ENCODE measurements at places on chromosomes 12 and 14. TPM values are rescaled to one million over a fixed set of nuclear protein-coding genes. Genes with fewer than 3 reads are reported as not detected.

DNA sequence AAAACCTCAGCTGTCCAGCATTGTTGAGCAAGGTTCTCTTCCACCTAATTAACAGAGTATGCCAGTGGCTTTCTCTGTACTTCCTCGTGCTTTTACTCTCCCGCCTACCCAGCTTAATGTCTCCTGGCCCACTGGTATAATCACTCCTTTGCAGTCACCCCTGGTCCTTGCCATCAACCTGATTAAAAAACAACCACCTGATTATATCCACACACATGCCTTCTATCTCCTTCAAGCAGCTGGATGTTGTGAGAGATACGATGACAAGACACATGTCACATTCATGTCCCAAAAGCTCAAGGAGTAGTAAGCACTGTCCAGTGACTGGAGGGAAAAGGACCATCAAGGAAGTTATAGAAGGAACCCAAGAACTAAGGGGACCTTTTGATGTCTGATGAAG is 241.3 kb upstream of the GRIP1 start:
- no peak overlapping the region for H3K4me3 ChIP-seq
- H3K27ac ChIP-seq, result no peak overlapping the region
- DNase-seq, result no peak
- H3K27me3 ChIP-seq, result no peaks in the 10 kb centered on the region

GRCh38 chr12:79557690-79558315 is 133.0 kb downstream of the PAWR start:
- no peaks in the 10 kb centered on the region for H3K27me3 ChIP-seq
- no peak for DNase-seq
- peak overlapping the region; percentile 91 for H3K27ac ChIP-seq
- no peaks in the 10 kb centered on the region for H3K36me3 ChIP-seq

GRCh38 chr12:19222558-19222957 is 93.0 kb downstream of the PLEKHA5 start:
- peaks cover 12% of the 10 kb centered on the region for H3K4me1 ChIP-seq
- H3K4me3 ChIP-seq, result no peak overlapping the region
- H3K27me3 ChIP-seq, result no peaks in the 10 kb centered on the region
- DNase-seq, result no peak
- no peaks in the 10 kb centered on the region for H3K36me3 ChIP-seq
- no peak overlapping the region for H3K27ac ChIP-seq

DNA sequence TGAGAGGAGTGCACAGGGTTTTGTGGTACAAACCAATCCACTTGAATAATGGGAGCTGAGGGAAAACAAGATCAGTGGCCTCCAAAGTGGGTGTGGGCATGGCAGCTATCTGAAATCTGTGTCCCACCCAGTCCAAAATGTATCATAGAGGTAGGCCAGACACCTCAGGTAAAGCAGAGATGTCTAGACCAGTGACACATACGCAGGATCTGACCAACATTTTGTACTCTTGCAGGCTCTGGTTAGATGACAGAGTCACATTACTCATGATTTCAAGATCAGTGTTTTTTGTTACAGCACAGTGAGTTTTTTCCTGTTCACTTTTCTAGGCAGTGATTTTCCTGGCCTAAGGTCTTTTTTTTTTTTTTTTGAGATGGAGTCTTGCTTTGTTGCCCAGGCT is 211.8 kb downstream of the PCNX1 start:
- no peak for DNase-seq
- H3K4me3 ChIP-seq, result no peak overlapping the region
- H3K4me1 ChIP-seq, result no peaks in the 10 kb centered on the region
- H3K36me3 ChIP-seq, result no peaks in the 10 kb centered on the region
- no peak overlapping the region for H3K27ac ChIP-seq

GRCh38 chr12:23098517-23098916 is 473.5 kb downstream of the ETNK1 start:
- H3K27ac ChIP-seq, result no peak overlapping the region
- no peak overlapping the region for H3K4me3 ChIP-seq
- no peak for DNase-seq
- no peaks in the 10 kb centered on the region for H3K36me3 ChIP-seq
- no peaks in the 10 kb centered on the region for H3K4me1 ChIP-seq

- no peaks in the 10 kb centered on the region for H3K4me1 ChIP-seq
- no peak overlapping the region for H3K4me3 ChIP-seq
- no peaks in the 10 kb centered on the region for H3K36me3 ChIP-seq
- H3K27me3 ChIP-seq, result no peaks in the 10 kb centered on the region
- no peak for DNase-seq
Observed at GRCh38 chr12:15823360-15824128, 34.4 kb upstream of the EPS8 start.

Gene SPIC
- not detected for total RNA-seq

- peak; percentile 28 for DNase-seq
- no peak overlapping the region for H3K27ac ChIP-seq
- H3K36me3 ChIP-seq, result no peaks in the 10 kb centered on the region
- H3K4me3 ChIP-seq, result no peak overlapping the region
- H3K27me3 ChIP-seq, result peaks cover 12% of the 10 kb centered on the region
- H3K4me1 ChIP-seq, result peaks cover 5% of the 10 kb centered on the region
Observed at GRCh38 chr12:53743266-53744129, 8.3 kb downstream of the CISTR start.

Gene PRB2
- total RNA-seq, result not detected

GRCh38 chr12:75581515-75581914 is 70.1 kb upstream of the KRR1 start:
- H3K4me1 ChIP-seq, result no peaks in the 10 kb centered on the region
- H3K4me3 ChIP-seq, result no peak overlapping the region
- H3K36me3 ChIP-seq, result no peaks in the 10 kb centered on the region

Gene TAS2R10
- 2.8 TPM for total RNA-seq

- H3K27ac ChIP-seq, result no peak overlapping the region
- H3K36me3 ChIP-seq, result no peaks in the 10 kb centered on the region
- no peak overlapping the region for H3K4me3 ChIP-seq
- no peaks in the 10 kb centered on the region for H3K27me3 ChIP-seq
Observed at GRCh38 chr14:73307261-73307660, 70.0 kb downstream of the PAPLN start.

Gene C12orf56
- total RNA-seq, result not detected

DNA sequence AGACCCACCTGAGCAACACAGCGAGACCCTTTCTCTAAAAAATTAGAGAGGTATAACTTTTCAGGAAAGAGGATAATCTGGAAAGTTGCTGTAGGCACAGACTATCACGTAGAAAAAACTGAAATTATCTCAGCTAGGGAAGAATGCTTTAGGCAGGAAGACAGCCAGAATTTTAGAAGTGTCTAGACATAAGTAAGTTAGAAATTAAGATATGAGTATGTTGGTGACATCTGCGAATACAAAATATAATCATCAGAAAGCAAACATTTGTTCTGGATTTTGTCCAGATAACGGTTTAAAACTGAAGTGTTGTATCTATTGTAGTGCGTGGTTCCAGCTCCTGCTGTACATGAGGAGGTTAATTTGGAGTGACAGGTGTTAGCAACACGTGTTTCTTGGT is 123.2 kb downstream of the FBXL14 start:
- no peak overlapping the region for H3K4me3 ChIP-seq
- H3K36me3 ChIP-seq, result no peaks in the 10 kb centered on the region
- H3K27me3 ChIP-seq, result no peaks in the 10 kb centered on the region
- H3K27ac ChIP-seq, result no peak overlapping the region
- H3K4me1 ChIP-seq, result peaks cover 29% of the 10 kb centered on the region
- DNase-seq, result no peak

Gene PUS7L
- 23.0 TPM for total RNA-seq

Gene MYBPC1
- total RNA-seq, result 1.6 TPM

Gene CDCA3
- total RNA-seq, result 0.73 TPM

- H3K27me3 ChIP-seq, result no peaks in the 10 kb centered on the region
- DNase-seq, result no peak
- no peaks in the 10 kb centered on the region for H3K36me3 ChIP-seq
- H3K4me1 ChIP-seq, result no peaks in the 10 kb centered on the region
- no peak overlapping the region for H3K4me3 ChIP-seq
Observed at GRCh38 chr12:89943463-89943862, 234.8 kb upstream of the ATP2B1 start.

DNA sequence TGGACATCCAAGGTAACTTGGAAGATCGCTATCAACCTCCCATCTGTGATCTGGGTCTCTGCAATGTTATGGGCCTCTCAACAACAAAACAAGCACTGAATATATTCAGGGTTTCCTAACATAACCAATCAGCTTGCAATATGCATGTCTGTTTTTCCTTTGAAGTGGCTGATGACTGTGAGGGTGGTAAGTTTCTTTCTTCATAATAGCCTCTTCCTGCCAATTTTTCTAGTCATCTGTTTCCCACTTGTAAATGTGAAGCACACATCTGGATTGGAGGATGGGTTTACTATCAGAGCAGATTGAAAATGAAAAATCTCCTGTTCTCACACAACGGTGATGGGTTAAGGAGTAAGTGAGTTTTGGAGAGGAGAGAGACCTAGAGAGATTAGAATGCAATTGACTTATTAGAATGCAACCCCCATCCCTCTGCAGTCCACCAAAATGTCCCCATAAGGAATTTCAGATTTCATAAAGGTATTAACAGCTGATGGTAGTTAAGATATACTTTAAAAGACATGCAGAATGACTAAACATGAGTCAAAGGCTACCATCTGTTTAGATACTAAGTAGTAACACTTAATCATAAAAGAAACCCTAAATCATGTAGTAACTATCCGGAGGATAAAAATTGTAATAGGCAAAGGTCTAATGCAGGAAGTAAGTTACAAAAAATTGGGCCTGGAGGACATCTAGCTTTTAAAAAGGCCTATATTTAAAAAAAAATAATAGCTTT is 58.4 kb upstream of the SAV1 start:
- no peaks in the 10 kb centered on the region for H3K27me3 ChIP-seq
- no peak overlapping the region for H3K27ac ChIP-seq
- DNase-seq, result no peak
- H3K4me3 ChIP-seq, result no peak overlapping the region
- peaks cover 31% of the 10 kb centered on the region for H3K36me3 ChIP-seq
- no peaks in the 10 kb centered on the region for H3K4me1 ChIP-seq

GRCh38 chr12:46404733-46405132 is 32.2 kb upstream of the SLC38A2 start:
- H3K36me3 ChIP-seq, result no peaks in the 10 kb centered on the region
- H3K27me3 ChIP-seq, result no peaks in the 10 kb centered on the region
- no peaks in the 10 kb centered on the region for H3K4me1 ChIP-seq
- no peak overlapping the region for H3K27ac ChIP-seq

GRCh38 chr14:90784621-90785270 is 31.5 kb downstream of the TTC7B start:
- no peaks in the 10 kb centered on the region for H3K36me3 ChIP-seq
- no peak overlapping the region for H3K4me3 ChIP-seq
- DNase-seq, result no peak

DNA sequence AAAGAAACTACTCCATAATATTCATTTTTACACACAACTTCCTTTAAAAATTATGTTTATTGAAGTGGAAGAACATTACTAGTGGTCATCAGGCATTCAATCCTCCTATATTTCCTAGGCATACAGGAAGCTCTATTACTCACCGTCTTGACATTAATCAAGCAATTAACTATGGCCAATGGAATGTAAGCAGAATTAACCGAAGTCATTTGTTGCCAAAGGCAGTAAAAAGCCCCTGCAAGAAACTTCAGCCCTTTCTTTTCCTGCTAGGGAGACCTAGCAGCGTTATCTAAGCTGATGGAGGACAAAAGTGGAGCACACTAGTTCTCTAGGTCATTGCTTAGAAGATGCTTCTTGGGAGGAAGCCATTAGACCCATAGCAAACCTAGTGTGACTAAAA is 399.6 kb downstream of the KCNH5 start:
- no peak overlapping the region for H3K27ac ChIP-seq
- no peaks in the 10 kb centered on the region for H3K36me3 ChIP-seq
- no peak for DNase-seq
- H3K4me1 ChIP-seq, result no peaks in the 10 kb centered on the region

DNA sequence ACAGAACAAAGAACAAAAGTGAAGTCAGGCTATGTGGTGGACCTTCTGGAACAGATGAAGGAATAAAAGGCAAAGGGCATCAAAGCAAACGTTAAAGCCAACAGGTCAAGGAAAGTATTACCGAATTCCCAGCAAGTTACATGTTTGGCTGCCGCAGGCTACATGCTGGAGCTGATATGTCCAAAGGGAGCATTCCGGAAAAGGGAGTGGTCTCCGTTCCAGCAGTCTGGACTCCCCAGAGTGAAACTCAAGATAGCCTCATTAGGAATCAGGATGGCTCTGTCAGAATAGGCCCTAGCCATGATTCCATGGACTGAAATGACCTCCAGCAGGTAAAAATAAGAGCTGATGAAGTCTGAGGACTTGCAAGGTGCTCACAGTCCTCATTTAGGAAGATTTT is 379.8 kb upstream of the PRICKLE1 start:
- H3K27ac ChIP-seq, result no peak overlapping the region

- H3K4me1 ChIP-seq, result no peaks in the 10 kb centered on the region
- no peak overlapping the region for H3K27ac ChIP-seq
- no peak overlapping the region for H3K4me3 ChIP-seq
Observed at GRCh38 chr12:69173368-69173767, 66.0 kb upstream of the CPSF6 start.

DNA sequence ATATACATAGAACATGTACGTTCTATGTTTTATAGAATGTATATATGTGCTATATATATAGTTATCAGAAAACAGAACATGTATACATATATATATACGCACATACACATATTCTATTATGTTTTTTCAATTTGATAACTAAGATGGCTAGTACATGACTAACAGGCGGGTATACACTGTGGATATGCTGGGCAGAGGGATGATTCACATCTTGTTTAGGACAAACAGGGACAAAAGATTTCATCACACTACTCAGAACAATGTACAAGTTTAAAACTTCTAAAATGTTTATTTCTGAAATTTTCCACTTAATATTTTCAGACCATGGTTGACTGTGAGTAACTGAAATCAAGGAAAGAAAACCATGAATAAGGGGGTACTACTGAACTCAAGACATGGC is 17.4 kb downstream of the TIMELESS start:
- no peak for DNase-seq
- H3K36me3 ChIP-seq, result no peaks in the 10 kb centered on the region
- no peaks in the 10 kb centered on the region for H3K4me1 ChIP-seq
- H3K27ac ChIP-seq, result no peak overlapping the region
- H3K4me3 ChIP-seq, result no peak overlapping the region
- H3K27me3 ChIP-seq, result no peaks in the 10 kb centered on the region

DNA sequence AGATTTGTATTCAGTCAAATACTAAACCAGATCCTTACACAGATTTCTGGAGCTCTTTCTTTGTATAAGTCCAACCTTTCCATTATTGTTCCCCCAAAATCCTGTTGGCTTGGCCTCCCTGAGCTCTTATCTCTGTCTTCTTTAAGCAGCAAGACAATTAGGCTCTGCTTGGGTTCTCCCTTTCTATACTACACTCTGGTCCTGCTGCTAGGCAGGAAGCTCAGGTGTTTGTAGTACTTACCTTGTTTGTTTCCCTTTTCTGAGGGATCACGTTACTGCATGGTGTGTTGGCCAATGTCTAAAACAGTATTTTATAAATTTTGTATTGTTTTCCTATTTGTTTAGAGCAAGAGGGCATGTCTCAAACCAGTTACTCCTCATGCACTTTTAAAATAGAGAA is 192.9 kb downstream of the PRKD1 start:
- no peak overlapping the region for H3K27ac ChIP-seq
- DNase-seq, result no peak
- H3K36me3 ChIP-seq, result no peaks in the 10 kb centered on the region
- no peaks in the 10 kb centered on the region for H3K27me3 ChIP-seq
- no peaks in the 10 kb centered on the region for H3K4me1 ChIP-seq
- H3K4me3 ChIP-seq, result no peak overlapping the region

Measured in thyroid gland (tissue), 4 donors.